ENCODE measurements at places on chromosomes 12 and 14. TPM values are rescaled to one million over a fixed set of nuclear protein-coding genes. Genes with fewer than 3 reads are reported as not detected.

SLC6A15 gene
- total RNA-seq: 0.29 TPM

GALNT8 gene
- not detected for total RNA-seq

KRT82 gene
- total RNA-seq: not detected

WNT1 gene
- total RNA-seq: not detected

KITLG gene
- total RNA-seq: 0.08 TPM

ACTN1 gene
- 177 TPM for total RNA-seq

RERG gene
- total RNA-seq: not detected

RDH5 gene
- total RNA-seq: 6.7 TPM

NID2 gene
- not detected for total RNA-seq

ARHGAP9 gene
- 162 TPM for total RNA-seq

AKAP5 gene
- total RNA-seq: 1.4 TPM

AQP2 gene
- total RNA-seq: not detected

PRR4 gene
- total RNA-seq: 1.3 TPM

PLBD1 gene
- total RNA-seq: not detected

TMEM30B gene
- total RNA-seq: 2.0 TPM

TROAP gene
- 56.6 TPM for total RNA-seq

SPTB gene
- 0.32 TPM for total RNA-seq

NAV3 gene
- total RNA-seq: not detected

MYO1A gene
- 1.3 TPM for total RNA-seq

SIX4 gene
- total RNA-seq: not detected

ANKRD33 gene
- not detected for total RNA-seq

VRTN gene
- total RNA-seq: not detected

CFAP54 gene
- 0.26 TPM for total RNA-seq

EIF5 gene
- total RNA-seq: 421 TPM

ANO4 gene
- not detected for total RNA-seq
